ENCODE measurements at places on chromosomes 2 and 18.

- peak; percentile 75 for DNase-seq
Measured at GRCh38 chr18:42053188-42053781, 98.3 kb downstream of the PIK3C3 start.

DNA sequence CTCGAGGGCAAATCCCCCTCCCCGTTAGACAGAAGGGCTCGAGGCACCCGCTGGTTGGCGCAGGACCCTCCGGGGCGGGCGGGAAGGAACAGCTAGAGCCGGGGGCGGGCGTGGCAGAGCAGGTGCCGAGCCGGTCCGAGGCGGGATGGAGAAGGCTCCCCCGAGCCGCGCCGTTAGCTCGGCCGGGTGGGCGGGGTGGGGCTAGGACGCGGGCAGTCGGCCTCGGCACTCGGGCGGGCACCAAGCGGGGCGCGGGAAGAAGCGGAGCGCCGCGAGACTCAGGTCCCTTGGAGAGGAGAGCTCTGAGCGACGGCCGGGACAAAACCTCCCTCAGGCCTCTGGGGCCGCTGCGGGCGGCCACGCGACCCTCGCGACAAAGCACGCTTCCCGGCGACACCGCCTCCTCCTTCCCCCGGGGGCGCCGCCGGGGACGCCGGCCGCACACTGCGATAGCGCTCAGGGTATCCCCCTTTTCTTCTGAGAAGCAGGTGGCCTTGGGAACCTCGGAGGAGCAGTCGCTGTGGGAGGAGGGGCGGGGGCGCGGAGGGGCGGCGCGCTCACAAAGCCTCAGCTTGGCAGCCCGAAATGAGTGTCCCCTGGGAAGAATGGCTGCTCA is 721 bp downstream of the FHOD3 start:
- no peak for DNase-seq

GRCh38 chr2:142952793-142953494 is 75.5 kb downstream of the KYNU start:
- DNase-seq, result no peak

DNA sequence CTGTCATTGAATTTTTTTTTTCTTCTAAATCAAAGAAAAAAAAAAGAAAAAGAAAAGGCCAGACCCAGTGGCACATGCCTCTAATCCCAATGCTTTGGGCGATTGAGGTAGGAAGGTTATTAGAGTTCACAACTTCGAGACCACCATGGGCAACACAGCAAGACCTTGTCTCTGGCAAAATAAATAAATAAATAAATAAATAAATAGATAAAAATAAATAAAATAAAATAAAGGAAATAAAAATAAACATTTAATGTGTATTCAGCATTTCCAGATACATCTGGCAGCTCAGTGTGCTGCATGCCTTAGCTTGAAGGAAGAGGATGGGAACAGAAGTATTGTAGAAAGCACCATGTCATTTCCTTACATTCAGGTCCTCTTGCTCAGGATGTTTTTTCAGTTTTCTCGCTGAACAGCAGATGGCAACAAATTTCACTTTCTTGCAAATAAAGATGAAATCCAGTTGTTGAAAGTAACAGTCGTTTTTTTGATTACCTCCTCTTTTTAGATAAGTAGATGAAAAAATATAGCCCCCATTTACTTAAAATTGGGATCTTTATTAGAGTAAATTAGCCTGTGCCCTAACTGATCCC is 25.7 kb upstream of the FAM178B start:
- DNase-seq, result peak; percentile 58

- no peak for DNase-seq
Measured at GRCh38 chr18:75497576-75498235, 70.2 kb upstream of the SMIM21 start.

- no peak for DNase-seq
Measured at GRCh38 chr2:110755491-110756078, 23.2 kb downstream of the ACOXL start.

DNA sequence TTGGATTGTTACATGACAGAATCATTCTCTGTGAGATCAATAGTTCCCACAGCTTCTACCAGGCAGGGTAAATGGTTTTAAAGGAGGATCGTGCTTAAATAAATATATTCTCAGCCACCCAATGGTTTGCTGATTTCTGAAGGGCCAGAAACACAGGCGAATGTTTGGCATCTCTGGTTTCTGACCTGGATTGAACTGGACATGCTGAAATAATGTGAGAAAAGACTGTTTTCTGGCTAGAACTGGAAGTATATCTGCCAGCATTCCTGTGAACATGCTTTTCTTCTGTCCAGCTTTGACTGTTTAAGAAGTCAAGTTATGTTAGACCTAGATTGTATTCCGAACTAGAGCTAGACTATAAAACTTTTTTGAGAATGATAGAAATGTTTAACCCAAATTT is 77.1 kb upstream of the COL3A1 start:
- no peak for DNase-seq

GRCh38 chr2:173739006-173739405 is 226.2 kb downstream of the SP3 start:
- no peak for DNase-seq

DNA sequence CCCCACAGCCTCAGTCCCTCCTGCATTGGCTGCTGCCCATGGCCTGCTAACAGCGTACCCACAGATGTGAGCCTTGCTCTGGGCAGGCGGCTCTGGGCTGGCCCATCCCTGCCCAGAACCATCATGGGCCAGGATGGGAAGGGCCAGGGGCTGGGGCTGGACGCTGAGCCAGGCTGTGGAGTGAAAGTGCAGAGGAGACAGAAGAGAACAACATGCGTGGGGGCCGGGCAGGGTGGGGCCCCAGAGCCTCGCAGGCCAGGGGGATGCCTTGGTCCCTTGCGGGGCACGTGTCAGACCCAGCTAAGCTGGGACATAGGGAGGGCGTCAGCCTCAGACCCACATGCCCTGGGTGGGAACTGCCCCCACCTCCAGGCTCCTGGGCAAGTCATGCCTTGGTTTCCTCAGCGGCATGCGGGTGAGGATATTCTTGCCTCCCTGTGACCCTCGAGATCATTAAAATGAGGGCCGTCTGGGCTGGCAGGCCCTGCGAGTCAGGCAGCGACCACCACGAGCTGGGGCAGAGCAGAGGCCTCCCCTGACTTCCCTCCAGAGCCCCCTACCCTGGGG is 27.3 kb downstream of the GPC1 start:
- peak; percentile 31 for DNase-seq

- DNase-seq, result no peak
Measured at GRCh38 chr2:19837235-19837766, 64.5 kb downstream of the TTC32 start.

GRCh38 chr2:26485099-26485498 is 7.2 kb upstream of the OTOF start:
- DNase-seq, result no peak

GRCh38 chr2:195561116-195561921 is 95.7 kb upstream of the SLC39A10 start:
- no peak for DNase-seq

Data from activated CD8-positive, alpha-beta memory T cell treated with anti-CD3 and anti-CD28 coated beads, Interleukin-2, amount 10 ng/mL, durations not matched to agents 7 days and 5 days (primary cell).